ENCODE measurements at places on chromosomes 1 and 21. TPM values are rescaled to one million over a fixed set of nuclear protein-coding genes. Genes with fewer than 3 reads are reported as not detected.

The RAB25 gene
- total RNA-seq, result not detected

The CFHR2 gene
- not detected for total RNA-seq

The PKP1 gene
- total RNA-seq, result not detected

The CLCNKA gene
- not detected for total RNA-seq

The GJA5 gene
- not detected for total RNA-seq

The USH2A gene
- not detected for total RNA-seq

The APCS gene
- total RNA-seq, result not detected

The C1orf94 gene
- not detected for total RNA-seq

The ECM1 gene
- total RNA-seq, result 1.4 TPM

The CHIT1 gene
- total RNA-seq, result 0.27 TPM

The SV2A gene
- total RNA-seq, result 21.9 TPM

The KCNT2 gene
- not detected for total RNA-seq

The TAS1R1 gene
- total RNA-seq, result not detected

The LAMB3 gene
- 5.7 TPM for total RNA-seq

The CLCA4 gene
- not detected for total RNA-seq

The ADGRB2 gene
- total RNA-seq, result 0.39 TPM

The ESPN gene
- total RNA-seq, result 1.1 TPM

The PIGV gene
- total RNA-seq, result 11.3 TPM

The C1QC gene
- not detected for total RNA-seq

The RBM11 gene
- 0.56 TPM for total RNA-seq

The SELENOF gene
- total RNA-seq, result 207 TPM

The SHISA4 gene
- 1.8 TPM for total RNA-seq

The CEP85 gene
- total RNA-seq, result 35.6 TPM

The FAM177B gene
- total RNA-seq, result not detected

The LCE3E gene
- not detected for total RNA-seq

The LCK gene
- total RNA-seq, result 425 TPM

The CNR2 gene
- 0.05 TPM for total RNA-seq

The IGFN1 gene
- total RNA-seq, result not detected

The TTC39A gene
- not detected for total RNA-seq

The AMPD1 gene
- total RNA-seq, result not detected

The VAV3 gene
- total RNA-seq, result 2.0 TPM

The IL24 gene
- 0.25 TPM for total RNA-seq

The IL19 gene
- total RNA-seq, result not detected

The GUCA2A gene
- not detected for total RNA-seq

The CAMK1G gene
- total RNA-seq, result not detected
